Uterus (tissue), 4 donors: ENCODE measurements at places on chromosomes 2 and 18. TPM values are rescaled to one million over a fixed set of nuclear protein-coding genes. Genes with fewer than 3 reads are reported as not detected.

ACTG2 gene
- 846 TPM for total RNA-seq

LIMS4 gene
- 5.6 TPM for total RNA-seq

MC2R gene
- not detected for total RNA-seq

DNA sequence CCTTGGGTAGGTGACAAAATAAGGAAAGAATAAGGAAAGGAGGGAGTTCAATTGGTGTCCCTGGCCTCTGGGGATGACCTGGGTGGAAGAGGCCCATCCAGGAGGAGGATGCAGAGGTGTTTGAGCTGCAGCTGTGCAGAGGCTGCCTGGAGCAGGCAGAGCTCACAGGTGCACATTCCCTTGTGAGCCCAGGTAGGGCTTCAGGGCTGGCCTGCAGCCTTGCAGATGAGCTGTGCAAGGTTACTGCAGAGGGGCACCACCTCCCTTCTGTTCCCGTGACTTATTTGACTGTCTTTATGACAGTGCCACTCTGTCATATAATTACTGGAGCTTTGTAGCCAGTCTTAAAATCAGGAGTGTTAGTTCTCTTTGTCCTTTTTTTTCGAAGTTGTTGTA lies 263.2 kb upstream of the HS6ST1 start:
- H3K36me3 ChIP-seq, result no peaks in the 10 kb centered on the region
- H3K4me1 ChIP-seq, result no peaks in the 10 kb centered on the region

DNA sequence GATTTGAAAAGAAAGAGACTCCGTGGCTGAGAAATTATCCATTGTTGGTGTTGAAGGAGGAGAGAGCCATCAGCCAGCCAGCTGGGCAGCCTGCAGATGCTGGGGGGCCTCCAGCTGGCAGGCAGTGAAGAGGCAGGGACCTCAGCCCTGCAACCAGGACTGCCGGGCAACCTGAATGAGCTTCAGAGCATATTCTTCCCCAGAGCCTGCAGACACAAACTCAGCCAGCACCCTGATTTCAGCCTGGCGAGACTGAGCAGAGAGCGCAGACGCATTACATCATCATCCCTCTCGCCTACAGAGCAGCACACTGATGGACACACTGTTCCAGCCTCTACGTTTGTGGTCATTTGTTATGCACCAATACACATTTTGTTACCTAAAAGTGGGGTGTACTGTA lies 150.7 kb upstream of the RAB6C start:
- no peaks in the 10 kb centered on the region for H3K27me3 ChIP-seq
- no peak for DNase-seq
- H3K27ac ChIP-seq, result no peak overlapping the region
- H3K4me3 ChIP-seq, result no peak overlapping the region

- no peak for DNase-seq
- no peaks in the 10 kb centered on the region for H3K4me1 ChIP-seq
- no peaks in the 10 kb centered on the region for H3K36me3 ChIP-seq
- H3K4me3 ChIP-seq, result no peak overlapping the region
- no peaks in the 10 kb centered on the region for H3K27me3 ChIP-seq
These were observed 194.8 kb downstream of the TPGS2 start for GRCh38 chr18:36633961-36634412.
